ENCODE measurements at places on chromosomes 4 and X.

DNA sequence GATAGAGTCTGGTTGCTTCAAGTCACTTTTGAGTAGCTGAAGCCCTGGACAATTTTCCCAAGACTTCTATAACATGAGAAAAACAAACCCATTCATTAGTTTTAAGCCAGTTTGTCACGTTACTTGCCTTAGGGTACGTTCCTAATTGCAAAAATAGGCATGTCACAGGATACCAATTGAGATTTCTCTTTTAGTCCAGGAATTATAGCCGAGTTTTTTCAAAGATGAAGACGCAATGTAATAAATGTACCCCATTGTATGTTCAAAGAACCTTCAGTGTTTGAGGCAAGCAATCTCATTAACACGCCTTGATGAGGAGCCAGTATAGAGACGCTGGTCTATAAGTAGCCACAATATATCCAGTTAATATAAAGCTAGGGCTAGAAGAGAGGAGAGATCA, 534.2 kb downstream of the INPP4B start:
- DNase-seq = no peak

DNA sequence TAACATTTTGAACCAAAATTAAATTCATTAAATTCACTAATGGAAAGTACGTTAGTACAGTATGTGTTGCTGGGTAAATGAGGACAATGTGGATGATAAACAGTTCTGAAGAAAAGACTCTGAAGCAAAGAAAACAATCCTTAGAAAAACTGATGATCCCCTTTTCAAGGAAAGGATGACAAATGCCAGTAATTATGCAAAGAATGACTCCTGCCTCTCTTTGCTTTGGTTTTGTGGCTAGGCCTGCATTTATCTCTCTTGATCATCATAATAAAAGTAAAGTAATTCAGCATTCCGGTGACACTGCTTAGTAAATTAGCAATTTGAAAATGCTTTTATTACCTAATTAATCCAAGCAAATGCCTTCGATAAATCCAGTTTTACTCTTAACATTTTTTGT, 652.2 kb upstream of the DIPK2B start:
- no peak for DNase-seq

GRCh38 chr4:53614591-53614990, 23.3 kb upstream of the LNX1 start:
- no peak for DNase-seq

DNA sequence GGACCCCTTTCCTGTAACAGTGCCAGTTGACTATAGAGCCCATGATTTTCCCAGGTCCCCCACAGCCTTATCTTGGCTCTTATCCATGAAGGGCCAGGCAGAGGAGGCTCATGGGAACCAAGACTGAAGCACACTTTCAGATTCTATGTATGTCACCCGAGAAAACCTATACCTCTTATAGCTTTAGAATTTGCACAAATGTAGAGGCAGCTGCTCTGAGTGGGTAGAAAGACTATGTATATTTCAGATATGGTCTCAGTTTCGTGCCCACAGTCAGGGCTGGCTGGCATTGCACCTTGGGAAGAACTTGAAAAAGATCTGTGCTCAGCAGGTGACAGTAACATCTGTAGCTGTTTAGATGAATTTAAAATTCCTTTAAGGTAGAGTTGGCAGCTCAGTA, 8.3 kb upstream of the LNX1 start:
- DNase-seq = no peak

GRCh38 chr4:158450741-158451140, 70.9 kb upstream of the RXFP1 start:
- no peak for DNase-seq

DNA sequence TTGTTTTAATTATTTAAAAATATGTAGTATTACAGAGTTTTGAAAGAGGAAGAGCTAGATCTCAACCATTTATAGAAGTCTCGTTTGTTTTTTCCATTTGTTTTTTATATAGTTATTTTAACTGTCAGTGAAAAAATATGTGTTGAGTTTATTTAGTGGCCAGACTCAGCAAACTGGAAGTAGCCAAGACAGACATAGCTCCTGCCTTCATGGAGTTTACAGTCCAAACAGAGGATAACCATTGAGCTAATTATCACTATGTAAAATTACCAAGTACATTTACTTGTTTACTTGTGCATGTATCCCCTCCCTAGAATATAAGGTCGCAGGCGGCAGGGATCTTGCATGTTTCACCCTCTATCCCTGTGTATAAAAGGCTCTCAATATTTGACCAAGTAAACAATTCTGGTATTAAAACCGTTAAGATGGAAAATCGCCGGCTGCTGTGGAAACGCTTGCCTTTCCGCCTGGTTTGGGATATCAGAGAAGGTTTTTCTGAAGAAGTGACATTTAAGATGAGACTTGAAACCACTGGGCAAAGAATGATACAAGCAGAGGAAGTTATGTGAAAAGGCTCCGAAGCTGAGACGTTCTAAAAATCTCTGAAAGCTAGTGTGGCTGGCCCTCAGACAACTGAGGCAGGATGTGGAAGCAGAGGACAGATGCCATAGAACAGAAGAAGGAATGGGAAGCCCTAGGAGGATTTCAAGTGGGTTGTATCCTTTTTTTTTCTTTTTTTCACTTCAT, 1.3 kb upstream of the CCNI start:
- DNase-seq = no peak

DNA sequence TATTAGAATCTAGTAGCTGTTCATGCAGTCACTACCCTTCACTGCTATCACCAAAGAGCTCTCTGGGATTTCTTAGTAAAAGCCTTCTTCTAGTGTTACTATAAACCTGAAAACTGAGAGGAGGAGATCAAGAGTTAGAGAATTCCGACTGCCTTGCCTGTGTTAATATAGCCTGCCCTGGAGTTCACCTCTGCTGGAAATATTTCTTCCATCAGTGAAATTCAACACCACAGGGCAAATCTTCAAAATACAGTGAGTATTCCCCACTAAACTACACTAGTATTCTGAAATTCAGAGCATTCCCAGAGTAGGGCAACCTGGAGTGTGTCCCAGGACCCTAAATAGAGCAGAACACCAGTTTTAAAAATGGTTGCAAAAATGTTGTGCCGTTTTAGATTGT, 301.1 kb downstream of the ARHGAP24 start:
- no peak for DNase-seq

- DNase-seq = no peak
Observed at GRCh38 chr4:172035562-172035961, 222.4 kb downstream of the GALNTL6 start.

- no peak for DNase-seq
Observed at GRCh38 chr4:16187455-16187854, 38.8 kb downstream of the TAPT1 start.

DNA sequence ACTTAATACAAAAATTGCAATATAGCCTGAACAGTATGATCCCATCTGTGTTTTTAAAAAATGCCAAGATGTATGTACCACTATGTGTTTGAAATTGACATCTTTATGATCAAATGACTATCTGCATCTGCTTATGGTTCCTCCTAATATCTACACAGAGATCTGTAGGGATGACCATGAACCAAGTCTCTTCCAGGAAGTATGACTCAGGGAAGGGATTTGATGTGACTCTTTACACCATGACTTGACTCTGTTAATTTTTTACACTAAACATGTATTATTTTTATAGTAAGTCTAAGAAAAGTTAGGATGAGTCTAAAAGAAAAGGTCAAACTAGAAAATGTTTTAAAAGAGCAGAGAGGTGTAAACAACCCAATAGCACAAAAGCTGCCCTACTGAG, 164.0 kb downstream of the SH3KBP1 start:
- DNase-seq = no peak

GRCh38 chrX:100700809-100701208, 31.1 kb downstream of the SYTL4 start:
- no peak for DNase-seq

- DNase-seq = no peak
Observed at GRCh38 chr4:54499308-54500074, 158.3 kb upstream of the KIT start.

DNA sequence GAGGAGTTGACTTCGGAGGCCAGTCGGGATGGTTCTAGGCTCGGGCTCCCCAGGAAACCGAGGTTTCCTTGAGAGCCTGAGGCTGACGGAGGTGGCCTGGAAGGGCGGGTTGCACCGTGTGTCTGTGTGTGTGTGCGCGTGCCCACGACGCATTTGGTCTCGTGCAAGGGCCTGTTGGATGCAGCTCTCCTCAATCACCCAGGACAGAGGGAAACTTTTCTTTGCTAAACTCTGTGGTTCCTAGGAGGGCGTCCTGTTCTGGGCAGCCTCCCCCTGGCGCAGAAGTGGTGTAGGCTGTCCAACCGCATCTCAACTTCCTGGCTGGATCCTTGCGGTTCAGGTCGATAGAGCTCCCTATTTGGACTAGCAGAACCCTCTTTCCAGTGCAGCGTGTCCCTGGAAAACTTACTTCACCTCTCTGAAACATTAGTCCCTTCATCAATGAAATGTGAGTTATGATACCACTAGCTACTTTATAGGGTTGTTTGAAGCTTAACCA, 973 bp downstream of the STK32B start:
- no peak for DNase-seq

DNA sequence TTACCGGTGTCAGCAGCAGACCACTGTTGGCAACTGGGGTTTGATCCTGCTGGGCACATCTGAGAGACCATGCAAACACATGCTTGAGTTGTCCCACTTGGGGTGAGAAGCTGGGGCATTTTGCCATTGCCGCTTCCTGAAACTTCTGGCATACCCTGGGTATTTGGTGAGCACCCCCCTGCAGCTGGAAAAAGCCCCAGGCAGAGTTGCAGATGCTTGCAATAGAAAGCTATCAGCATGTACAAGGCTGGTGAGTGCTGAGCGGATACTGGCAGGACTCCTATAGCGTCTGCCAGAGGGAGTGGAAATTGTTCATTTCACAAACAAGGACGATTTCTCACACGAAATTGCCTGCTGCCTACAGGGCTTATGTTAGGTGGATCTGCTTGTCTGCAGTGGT, 32.3 kb downstream of the SUPT20HL1 start:
- no peak for DNase-seq

GRCh38 chr4:43547561-43547960, 655.0 kb downstream of the GRXCR1 start:
- no peak for DNase-seq

- DNase-seq = no peak
Observed at GRCh38 chrX:151543706-151544105, 19.8 kb upstream of the PASD1 start.

DNA sequence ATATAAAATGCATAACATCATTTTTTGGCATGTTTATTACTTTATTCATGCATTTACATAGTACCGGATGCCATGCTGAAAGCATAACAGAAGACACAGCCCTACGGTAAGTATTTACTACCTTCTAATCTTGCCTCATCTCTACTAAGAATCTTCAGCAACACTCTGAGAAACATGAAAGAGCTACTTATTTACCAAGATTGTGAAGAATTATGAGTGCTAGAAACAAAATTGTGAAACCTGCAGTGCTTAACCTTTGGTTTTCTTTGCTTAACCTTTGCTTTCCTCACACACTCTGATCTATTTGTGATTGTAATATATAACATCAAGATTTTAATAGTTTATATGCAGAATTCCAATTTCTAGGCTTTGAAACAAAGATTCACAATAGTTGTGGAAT, 7.4 kb downstream of the ANTXR2 start:
- DNase-seq = no peak

DNA sequence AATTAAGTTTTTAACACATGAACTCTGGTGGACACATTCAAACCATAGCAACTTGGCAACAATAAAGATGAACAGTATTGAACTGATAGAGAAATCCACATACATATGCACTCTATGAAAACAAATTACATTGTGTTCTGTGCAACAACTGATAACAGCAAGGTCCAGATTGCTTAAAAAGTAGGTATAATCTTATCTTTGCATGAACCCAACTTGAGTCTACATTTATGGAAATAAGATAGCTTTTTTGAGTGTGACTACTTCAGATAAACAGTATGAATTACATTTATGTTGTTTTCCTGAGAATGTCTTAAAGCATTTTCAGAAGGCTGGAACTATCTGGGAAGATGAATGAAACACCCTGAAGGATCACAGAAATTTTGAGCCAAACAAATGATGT, 212.6 kb upstream of the GK2 start:
- DNase-seq = no peak

GRCh38 chrX:44747969-44748368, 95.9 kb upstream of the DUSP21 start:
- no peak for DNase-seq

DNA sequence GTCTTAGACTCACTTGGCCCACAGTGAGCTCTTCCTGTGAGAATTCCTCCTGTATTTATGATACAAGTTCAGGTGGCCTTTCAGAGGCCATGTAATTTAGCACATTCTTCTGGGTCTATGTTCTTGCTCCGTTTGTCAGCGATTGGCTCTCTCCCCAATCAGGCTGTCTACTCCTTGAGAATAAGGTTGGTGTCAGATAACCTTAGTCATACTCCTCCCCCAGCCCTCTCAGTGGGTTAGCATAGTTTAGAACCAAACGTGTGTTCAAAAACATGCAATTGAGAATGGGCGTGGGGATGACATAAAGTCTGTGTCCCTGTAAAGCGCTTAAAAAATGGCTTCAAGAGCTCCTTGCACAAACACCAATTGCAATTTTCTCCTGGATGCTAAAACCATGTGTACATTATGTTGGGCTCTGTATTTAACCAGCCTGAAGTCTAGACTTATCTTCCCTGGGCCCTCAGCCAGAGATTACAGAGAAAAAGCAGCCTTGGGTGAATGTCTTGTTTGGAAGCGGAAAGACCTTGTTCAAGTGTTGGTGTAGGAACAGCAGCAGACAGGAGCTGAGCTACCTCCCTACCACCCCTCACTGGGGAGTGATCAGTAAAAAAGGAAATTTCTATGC, 9.9 kb upstream of the CT47C1 start:
- DNase-seq = no peak

DNA sequence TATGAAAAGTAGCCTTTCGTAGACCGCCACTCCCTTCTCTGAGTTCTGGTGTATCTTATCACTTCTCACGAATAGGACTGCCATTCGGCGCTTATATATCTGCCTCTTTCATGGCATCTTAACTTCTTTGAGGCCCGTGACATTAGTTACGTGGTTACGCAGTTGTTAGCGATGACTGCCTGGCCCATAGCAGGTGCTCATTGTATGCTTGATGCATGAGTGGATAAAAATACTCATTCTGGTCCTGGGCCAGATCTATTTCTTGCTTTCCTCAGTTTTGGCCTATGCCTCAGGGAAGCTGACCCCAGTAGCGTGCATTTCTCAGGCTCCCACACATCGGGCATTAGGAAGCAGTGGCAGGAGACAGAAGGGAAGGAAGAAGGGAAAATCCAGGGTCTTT, 60.7 kb upstream of the PITX2 start:
- no peak for DNase-seq
